ENCODE measurements at places on chromosomes 1 and 21.

GRCh38 chr1:34029515-34029914 lies 135.5 kb downstream of the CSMD2 start:
- no peak for DNase-seq

- no peak for DNase-seq
Observed at GRCh38 chr1:75127916-75128717, 6.1 kb upstream of the LHX8 start.

- DNase-seq: no peak
Observed at GRCh38 chr1:31714442-31715086, 10.7 kb upstream of the COL16A1 start.

DNA sequence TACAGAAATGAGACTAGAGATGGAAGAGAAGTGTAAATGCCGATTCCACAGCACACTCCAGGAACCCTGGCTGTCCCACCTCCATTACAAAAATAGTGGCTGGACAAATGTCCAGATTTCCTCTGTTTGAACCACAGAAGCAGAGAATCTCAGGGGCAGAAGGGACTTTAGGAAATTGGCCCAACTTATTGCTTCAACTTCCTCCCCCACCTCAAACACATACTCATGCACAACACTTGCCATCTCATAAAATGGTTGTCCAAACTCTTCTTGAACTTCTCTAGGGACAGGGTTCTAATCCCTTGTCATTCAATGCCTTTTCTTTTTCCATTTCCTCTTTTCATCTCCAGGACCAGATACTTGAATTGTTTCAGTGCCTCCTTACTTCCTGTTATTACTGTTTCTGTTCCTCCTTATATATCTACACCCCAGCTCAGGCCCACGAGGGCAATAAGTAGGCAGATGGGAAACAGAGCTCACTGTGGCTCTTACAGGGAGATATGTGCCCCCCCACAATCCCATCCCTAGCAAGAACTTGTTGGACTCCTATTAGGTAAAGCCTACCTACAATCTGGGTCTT lies 8.5 kb upstream of the B4GALT3 start:
- peak; percentile 16 for DNase-seq

Measured in naive thymus-derived CD4-positive, alpha-beta T cell (primary cell).